ENCODE measurements at places on chromosomes 12 and 14. TPM values are rescaled to one million over a fixed set of nuclear protein-coding genes. Genes with fewer than 3 reads are reported as not detected.

GRCh38 chr12:119181944-119182343 lies 3.2 kb downstream of the HSPB8 start:
- no peak for DNase-seq

DNA sequence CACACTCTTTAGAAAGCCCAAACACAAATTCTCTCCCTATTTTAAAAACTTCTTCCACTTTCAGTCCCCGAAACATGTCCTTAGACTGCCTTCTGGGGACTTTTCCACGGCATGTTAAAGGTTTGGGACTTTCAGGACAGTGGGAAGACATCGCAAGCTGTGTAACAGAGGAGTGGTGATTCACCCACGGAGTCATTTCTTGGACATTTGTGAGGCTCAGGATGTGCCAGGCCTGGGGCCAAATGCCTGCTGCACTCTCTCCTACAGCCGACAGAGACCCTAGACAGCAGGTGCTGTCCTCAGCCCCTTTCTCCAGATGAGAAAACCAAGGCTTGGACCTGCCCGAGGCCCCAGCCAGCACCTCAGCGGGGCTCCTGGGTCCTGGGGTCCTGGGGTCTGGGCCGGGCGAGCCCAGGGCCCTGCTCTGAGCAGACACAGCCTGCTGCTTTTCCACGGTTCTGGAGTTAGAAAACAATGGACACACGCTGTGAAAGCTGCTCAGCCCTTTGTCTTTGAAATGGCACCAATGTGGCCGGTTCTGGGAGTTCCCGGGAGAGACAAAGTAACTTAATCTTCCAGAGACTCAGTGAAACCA lies 370.2 kb upstream of the SFSWAP start:
- DNase-seq: no peak

GRCh38 chr14:102711207-102711606 lies 66.0 kb upstream of the TRAF3 start:
- DNase-seq: no peak

GRCh38 chr12:130339951-130340350 lies 2.3 kb downstream of the PIWIL1 start:
- peak; percentile 64 for DNase-seq

DNA sequence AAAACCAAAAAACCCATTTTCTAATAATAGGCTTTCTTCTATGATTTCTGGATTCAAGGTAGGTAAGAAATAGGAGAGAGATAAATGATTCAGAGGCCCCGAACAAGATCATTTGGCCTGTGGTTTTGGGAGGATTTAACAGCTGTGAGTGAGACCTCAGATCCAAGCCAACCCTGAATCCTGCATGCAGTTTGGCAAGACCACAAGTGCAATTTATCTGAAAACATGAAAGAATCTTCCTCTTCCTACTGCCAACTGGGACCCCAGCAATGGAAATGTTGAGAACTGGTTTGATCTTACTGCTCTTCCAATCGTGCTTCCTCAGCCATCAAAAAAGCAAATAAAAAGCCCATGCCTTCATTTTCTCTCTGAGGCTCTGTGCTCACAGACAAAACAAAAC lies 519.7 kb upstream of the TBX3 start:
- no peak for DNase-seq

DNA sequence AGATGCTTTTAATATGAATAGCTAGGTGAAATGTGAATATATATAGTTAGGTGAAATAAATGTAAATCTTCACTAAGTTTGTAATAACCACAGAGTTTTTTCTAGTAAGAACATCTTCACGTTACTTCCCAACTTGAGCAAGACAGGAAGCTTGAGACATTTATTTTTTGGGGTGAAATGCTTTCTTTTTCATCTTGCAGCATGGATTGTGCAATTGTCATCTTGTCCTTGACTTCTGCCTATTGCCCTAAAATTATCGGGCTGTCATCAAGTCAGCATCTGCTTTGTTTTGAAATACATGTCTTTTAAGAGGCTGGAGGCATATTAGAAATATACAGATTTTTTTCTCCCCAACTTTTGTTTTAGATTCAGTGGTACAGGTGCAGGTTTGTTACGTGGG lies 433.9 kb downstream of the PCNX1 start:
- no peak for DNase-seq

GRCh38 chr12:8120072-8120713 lies 3.2 kb upstream of the CLEC4A start:
- DNase-seq: no peak

RPS6KL1 gene
- 10.7 TPM for total RNA-seq

GRCh38 chr14:100074431-100075100 lies 9.3 kb downstream of the EVL start:
- no peak for DNase-seq

GRCh38 chr14:29465095-29465494 lies 462.6 kb downstream of the PRKD1 start:
- DNase-seq: no peak

- no peak for DNase-seq
These were observed 131.2 kb downstream of the KCNH5 start for GRCh38 chr14:62914025-62914424.

- no peak for DNase-seq
These were observed 16.4 kb downstream of the TMEM63C start for GRCh38 chr14:77197988-77198387.

DNA sequence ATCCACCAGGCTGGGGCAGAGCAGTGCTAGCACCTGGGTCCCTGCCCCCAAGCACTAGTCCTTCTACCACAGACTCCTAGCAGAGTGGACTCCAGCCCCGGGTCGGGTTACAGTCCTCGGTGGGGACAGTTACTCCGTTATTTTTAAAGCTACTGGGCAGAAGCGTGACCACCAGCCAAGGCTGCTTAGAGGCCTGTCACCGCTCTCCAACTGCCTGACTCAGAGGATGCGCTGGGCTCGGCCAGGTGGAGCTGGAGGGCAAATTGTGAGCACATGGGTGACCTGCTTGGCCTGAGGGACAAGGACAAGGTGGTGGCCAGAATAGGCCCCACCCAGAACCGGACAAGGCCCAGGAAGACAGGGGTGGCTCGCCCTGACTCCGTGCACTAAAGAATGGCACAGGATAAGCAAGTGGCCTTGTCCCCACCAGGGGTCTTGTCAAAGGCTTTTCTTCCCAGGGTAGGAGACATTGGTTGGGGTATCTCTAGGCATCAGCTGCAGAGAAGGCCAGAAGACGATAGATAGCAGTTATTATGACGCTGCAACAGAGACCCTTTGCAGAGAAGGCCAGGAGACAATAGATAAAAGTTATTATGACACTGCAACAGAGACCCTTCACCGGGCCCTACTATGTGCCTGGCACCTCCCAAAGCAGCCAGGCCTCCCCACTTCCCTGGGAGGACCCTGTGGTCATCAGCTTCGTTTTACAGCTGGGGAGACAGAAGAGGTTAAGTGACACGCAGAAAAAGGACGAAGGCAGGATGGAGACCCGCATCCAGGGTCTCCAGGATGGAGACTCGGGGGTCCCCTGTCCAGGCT lies 1.6 kb downstream of the ABCB9 start:
- DNase-seq: no peak

DNA sequence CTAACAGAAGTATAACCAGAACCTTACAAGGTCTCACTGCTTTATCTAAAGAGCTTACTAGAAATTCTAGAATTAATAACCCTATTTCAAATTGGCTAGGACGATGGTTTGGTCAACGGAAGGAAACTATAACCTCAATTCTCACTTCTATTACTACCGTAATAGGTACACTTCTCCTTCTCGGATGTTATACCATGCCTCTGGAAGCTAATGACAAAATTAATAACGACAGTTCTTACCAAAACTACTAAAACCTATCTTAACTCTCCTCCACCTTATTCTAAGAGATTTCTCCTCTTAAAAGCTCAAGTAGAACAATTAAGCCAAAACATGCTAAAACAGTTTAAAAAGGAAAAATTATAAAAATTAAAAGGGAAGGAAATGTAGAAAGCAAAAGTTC lies 23.7 kb upstream of the UBC start:
- no peak for DNase-seq

SPX gene
- total RNA-seq: not detected

GRCh38 chr14:95818581-95818980 lies 58.1 kb upstream of the TUNAR start:
- no peak for DNase-seq

DNA sequence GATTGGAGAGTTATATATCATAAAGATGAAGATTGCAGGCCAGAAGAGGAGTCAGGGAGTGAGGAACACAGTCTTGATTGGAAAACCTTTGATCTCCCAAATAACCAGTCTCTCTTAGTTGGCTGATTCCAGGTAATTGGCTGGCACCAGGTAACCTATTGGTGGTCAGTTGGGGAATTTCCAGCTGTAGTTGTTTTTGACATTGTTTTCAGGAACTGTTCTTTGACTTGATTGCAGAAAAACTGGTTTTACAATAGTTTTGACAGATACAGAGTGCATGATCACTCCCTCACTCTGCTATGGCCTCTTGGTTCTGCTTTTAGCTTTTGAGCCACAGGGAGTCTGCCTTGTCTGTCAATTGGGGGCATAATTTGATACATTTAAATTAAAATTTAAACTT lies 71.6 kb downstream of the ZNF641 start:
- no peak for DNase-seq

- no peak for DNase-seq
These were observed 146.4 kb downstream of the EMP1 start for GRCh38 chr12:13342971-13343370.

TEX22 gene
- 6.2 TPM for total RNA-seq

DNA sequence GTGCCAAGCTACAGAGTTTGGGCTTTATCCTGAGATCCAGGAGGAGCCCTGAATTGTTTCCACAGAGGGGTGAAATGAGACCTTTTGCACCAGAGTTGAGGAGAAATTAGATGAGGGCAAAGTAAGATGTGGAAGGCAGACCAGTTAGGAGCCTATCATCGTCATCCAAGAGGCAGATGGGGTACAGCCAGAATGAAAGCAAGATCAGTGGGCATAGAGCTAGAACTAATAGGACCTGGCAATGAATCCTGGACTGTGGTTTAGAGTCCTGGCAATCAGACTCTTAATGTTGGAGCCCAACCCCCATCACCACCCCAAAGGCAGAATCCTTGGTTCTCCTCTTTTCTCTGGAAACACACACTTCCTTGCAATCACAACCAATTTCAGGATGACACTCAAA lies 166.6 kb upstream of the HMGA2 start:
- DNase-seq: no peak
